ENCODE measurements at places on chromosomes 6 and 20. TPM values are rescaled to one million over a fixed set of nuclear protein-coding genes. Genes with fewer than 3 reads are reported as not detected.

The SLC24A3 gene
- polyA plus RNA-seq: 3.5 TPM

The KCNQ5 gene
- 0.12 TPM for polyA plus RNA-seq

The SAPCD1 gene
- 5.4 TPM for polyA plus RNA-seq

The PRR18 gene
- not detected for polyA plus RNA-seq

The HTR1B gene
- 0.31 TPM for polyA plus RNA-seq

Data from stomach (tissue), 19 donors.